ENCODE measurements at places on chromosomes 5 and 9.

DNA sequence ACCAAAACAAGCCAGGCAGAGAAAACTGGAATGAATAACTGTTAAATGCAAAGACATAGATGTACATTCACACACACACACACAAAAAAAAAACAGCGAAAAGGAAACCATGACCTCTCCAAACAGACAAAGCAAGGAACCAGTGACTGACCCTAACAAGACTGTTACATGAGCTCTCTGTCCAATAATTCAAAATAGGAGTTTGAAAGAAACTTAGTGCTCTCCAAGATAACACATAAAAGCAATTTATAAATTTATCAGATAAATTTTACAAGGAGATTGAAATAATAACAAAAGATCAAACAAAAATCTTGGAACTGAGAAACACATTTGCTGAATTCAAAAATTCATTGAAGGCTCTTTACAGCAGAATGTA lies 423.5 kb upstream of the RGMB start:
- DNase-seq = no peak

DNA sequence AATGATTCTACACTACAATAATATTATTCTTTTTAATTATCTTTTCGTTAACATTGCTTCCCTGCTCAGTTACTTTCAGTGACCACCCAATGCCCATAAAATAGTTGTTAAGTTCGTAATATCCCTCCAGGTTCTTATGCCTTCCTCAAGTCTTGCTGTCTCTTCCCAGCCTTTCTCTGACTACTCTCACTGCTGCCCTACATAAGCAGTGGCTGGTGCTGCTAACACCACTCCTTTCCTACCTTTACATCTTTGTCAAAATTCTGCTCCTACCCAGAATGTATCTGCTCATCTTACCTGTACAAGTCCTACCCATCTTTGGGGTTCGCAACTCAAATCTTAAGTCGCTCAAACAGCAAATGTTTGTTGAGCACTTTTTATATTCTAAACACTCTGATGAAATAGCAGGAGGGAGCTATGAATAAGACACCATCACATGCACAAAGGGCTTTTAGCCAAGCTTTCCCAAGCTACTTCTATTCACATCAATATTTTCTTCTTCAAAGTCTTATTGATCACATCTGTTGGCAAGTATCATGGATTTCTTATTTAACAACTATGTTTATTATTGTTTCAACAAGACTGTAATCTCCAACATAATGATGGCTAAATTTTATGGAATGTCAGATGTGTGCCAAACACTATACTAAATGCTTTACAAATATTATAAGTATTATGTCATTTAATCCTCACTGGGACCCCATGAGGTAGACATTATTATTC lies 29.5 kb downstream of the SLC25A46 start:
- DNase-seq = no peak

GRCh38 chr9:12856603-12857002 lies 81.8 kb downstream of the LURAP1L start:
- no peak for DNase-seq

- no peak for DNase-seq
Observed at GRCh38 chr5:68021227-68021626, 194.3 kb upstream of the PIK3R1 start.

DNA sequence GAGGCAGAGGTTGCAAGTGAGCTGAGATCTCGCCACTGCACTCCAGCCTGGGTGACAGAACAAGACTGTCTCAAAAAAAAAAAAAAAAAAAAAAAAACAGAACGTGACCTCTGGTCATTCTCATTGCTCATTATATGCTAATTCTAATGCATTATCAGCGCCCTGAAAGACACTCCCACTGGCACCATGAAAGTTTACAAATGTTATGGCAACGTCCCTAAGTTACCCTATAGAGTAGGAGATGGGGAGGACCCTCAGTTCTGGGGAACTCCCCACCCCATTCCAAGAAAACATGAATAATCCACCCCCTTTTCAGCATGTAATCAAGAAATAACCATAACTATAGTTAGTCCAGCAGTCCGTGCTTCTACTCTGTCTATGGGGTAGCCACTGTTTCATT lies 48.9 kb upstream of the DENND4C start:
- DNase-seq = no peak

- no peak for DNase-seq
Observed at GRCh38 chr9:113535756-113536155, 72.2 kb downstream of the RGS3 start.

DNA sequence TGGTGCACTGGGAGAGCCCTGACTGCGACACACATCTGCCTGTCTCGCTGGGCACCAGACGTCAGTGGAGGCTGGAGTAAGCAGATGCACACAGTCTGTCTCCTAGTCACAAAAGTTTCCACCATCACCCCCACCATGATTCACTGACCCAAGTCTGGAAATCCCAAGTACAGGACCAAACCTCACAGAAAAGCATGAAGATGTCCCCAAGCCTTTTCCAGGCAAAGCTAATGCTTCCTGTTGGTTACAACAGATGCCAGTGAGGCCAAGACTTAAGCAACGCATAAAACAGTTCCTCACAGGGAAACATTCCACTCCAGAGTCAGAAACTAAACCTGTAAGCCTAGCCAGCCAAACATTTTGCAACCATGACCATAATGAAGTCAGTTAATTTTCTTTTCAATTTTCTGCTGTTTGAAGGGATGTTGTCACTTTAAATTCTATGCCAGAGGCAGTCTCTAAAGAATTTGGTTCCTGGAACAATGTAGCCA lies 259.3 kb upstream of the SLC30A5 start:
- peak; percentile 63 for DNase-seq

GRCh38 chr5:145824040-145824439 lies 11.1 kb downstream of the PRELID2 start:
- no peak for DNase-seq

- DNase-seq = no peak
Observed at GRCh38 chr5:172437445-172438318, 16.6 kb downstream of the SH3PXD2B start.

- DNase-seq = no peak
Observed at GRCh38 chr9:127776924-127777289, 1.6 kb downstream of the SH2D3C start.

DNA sequence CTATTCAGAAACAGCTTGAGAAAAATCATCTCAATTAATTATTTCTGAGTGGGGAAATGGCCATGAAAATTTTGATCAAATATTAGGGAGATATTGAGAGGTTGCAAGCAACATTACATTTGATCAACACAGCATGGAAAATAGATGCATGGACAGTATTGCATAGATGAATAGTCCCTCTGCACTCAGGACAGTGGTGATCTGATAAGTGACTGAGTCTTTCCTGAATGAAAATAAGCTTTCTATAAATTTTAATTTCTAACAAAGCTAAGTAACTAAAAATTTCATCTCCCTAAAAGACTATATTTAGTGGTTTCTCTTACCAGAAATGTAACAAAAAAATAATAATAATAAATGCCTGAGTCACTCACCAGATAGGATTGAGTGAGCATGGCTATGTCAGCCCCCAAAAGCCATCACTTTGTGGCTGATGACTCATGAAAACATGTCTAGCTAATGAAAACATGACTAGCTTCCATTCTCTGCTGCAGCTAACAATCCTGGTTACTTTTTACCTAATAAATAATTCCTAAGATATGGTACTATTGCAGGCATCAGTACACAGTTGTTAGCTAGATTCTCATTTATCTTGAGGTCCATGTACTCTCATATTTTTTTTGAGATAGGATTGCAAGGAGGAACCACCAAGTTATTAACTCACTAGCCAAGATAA lies 1294.8 kb upstream of the ACO1 start:
- DNase-seq = no peak

GRCh38 chr9:137053944-137054931 lies at the start of gene ENTPD2:
Gene ENTPD2 (minus strand): TSS chr9:137054061. CDS start chr9:137053997, 64 bp downstream.
- no peak for DNase-seq

GRCh38 chr9:107890921-107891465 lies 401.4 kb upstream of the KLF4 start:
- no peak for DNase-seq

DNA sequence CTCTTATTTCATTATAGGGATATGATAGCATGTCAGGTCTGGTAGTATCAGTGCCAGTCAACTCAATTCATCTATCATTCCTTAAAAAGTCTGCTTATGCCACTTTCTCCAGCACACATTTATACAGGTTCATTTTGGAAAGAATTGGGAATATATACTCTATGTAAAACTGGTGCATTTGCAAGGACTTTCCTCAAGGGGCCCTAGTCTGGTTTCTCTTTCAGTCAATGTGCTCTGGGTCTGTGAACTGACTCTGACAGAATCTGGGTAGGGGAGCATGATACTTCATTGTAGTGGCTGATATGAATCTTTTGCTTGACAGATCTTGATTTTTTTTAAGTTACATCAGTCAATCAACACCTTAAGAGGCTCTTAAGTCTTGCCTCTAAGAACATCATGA lies 313.9 kb downstream of the HTR1A start:
- DNase-seq = no peak
